ENCODE measurements at places on chromosomes 1 and 21.

- DNase-seq, result no peak
Measured at GRCh38 chr1:99725996-99726395, 40.4 kb downstream of the FRRS1 start.

GRCh38 chr1:86231076-86231475 lies 74.5 kb upstream of the COL24A1 start:
- DNase-seq, result no peak

DNA sequence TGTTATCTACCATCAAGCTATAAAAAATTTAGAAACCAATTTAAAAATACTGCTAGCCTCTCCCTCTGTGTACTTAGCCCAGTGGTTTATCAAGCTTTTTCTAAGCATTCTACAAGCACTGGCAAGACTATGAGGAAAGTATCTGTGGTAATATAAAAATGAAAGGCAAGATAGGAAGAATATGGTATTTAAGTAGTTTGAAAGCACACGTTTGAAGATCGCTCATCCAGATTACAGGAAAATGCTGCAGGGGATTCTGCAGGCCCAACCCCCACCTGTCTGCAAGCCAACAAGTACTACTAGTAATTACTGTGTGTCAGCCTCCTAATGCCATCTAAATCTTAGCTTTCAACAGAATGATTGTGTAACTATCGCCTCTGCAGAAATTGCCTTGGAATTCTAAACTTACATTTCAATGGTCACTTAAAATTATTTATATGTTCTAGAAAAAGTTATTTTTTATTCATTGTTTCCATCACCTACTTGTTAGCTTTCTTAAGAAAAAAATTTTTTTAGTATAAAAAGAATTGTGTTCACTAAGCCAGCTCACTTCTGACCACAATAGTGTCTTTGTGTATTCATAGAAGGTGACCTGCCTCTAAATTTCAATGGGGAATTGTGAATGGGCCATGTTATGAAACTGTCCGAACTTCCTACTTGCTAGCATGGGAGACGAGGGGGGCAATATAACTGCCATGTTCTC lies 8.5 kb downstream of the ERRFI1 start:
- peak; percentile 54 for DNase-seq

DNA sequence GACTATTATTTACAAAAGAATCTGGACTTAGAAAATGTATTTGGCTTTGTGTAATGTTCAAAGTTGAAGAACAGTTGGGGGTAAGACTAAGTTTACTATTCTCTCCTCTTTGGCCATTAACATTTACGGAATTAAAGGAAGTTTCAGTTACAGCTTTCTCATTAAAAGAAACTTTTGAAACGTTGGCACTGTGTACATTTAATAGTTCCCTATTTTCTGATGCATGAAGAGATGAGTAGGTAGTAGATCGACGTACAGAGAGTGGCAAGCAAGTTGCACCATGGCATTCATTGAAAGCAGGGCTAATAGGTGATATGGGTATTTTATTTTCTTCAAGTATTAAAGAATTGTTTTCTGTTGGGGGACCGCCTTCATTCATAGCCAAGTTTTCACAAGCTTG lies 3.2 kb downstream of the ASPM start:
- no peak for DNase-seq

DNA sequence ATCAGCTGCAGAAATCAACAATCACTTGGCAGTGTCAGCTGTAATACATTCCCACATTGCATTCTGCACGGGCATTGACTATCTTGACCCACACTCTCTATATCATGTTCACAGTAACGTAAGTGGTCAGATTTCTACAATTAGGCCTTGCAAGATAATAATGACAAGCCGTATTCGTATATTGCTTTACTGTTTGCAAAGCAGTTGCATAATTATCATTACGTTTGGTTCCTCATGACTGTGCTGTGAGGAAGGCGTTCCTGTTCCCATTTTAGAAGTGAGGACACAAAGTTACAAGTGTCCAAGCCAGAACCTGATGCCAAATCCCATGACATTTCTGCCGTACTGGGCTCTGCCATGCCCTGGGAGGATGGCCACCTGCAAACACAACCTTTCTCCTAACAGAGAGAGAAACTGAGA lies 53.5 kb upstream of the TARBP1 start:
- DNase-seq, result peak; percentile 71

GRCh38 chr1:7632176-7632575 lies 138.9 kb upstream of the VAMP3 start:
- DNase-seq, result no peak

DNA sequence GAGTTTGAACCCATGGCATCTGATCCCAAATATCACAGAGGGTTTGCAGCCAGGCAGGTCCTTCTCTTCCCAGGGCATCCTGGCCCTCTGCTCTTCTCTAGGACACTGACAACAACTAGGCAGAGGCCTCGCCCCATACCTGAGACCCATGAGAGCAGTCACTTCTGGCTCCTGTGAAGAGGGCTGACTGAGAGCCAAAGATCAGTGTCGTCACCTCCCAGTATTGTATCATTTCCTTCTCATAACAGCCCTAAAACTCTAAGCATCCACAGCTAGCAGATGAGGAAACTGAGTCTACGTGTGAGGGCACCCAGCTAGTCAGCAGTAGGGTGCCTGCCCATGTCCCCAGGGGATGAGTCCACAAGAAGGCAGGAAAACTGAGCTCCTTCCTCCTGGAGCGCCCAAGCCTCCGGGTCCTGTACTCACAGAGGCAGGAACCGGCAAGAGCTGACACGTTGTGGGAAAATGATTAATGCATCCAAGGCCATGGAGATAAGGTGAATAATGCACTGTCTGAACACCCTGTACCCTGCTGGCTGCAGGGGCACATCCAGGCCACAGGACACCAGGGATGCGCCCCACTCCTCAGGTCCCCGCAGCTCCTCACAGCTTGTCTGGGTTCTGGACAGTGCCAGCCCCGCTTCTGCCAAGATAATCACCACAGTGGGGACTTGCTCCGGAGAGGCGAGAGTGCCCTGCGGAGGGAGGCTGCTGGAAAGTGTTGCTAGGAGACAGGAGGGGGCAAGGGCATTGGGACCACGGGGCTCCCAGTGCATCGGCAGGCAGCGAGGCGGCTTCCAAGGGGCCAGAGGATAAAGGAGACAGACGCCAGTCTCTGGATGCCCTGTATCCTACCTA lies 340.0 kb downstream of the NPHP4 start:
- no peak for DNase-seq

GRCh38 chr1:107443027-107443426 lies 302.2 kb downstream of the NTNG1 start:
- no peak for DNase-seq

GRCh38 chr1:165915932-165916348 lies 88.5 kb downstream of the UCK2 start:
- DNase-seq, result no peak

DNA sequence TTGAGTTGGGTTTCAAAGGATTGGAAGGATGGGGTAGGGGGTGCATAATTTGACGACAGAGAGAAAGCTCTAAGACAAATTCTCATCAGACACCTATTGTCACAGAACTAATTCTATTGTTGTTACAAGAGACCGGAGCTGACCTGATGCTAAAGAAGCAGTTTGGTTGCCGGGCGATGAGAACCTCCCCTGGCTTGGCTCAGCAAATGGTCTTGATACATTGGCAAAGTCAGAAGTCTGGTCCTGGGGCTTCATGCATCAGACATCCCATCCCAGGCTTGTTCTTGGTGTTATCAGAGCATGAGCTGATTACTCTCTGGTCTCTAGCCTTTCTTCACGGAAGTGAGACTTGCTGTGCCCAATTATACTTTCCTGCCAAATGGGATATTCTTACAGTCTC lies 15.4 kb downstream of the TRIM67 start:
- DNase-seq, result no peak

- no peak for DNase-seq
Measured at GRCh38 chr1:4617506-4617905, 36.9 kb upstream of the AJAP1 start.

DNA sequence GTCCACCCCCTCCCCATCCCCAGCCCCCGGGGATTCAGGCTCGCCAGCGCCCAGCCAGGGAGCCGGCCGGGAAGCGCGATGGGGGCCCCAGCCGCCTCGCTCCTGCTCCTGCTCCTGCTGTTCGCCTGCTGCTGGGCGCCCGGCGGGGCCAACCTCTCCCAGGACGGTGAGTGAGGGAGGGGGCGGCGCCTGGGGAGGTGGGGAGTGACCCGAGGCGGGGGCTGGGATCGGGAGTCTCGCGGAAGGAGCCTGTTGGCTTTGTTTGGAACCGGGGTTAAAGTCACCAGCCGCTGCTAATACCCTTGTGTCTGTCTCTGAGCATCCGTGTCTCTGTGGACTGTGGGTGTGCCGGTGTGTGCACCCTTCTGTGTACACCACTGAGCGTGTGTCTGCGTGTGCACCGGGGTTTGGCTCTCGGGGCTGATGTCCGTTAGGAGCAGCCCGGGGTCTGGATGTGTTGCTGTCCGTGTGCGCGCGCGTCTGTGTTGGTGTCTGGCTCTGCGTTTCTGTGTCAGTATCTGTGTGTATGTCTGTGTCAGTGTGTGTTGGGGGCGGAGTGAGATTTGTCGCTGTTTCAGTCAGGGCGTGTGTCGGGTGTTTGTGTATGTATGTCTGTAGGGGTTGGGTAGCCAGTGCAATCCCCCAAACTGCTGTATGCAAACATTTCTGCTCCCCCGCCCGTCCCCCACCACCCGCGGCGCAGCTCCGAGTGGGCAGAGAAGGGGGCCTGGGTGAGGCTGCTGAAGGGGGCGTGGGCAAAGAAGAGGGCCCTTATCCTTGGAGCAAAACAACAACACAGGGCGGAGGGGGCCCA lies 480 bp downstream of the CADM3 start:
- no peak for DNase-seq

- no peak for DNase-seq
Measured at GRCh38 chr1:30044656-30045144, 678.7 kb downstream of the MATN1 start.

- DNase-seq, result no peak
Measured at GRCh38 chr1:218565377-218565776, 220.2 kb downstream of the TGFB2 start.

DNA sequence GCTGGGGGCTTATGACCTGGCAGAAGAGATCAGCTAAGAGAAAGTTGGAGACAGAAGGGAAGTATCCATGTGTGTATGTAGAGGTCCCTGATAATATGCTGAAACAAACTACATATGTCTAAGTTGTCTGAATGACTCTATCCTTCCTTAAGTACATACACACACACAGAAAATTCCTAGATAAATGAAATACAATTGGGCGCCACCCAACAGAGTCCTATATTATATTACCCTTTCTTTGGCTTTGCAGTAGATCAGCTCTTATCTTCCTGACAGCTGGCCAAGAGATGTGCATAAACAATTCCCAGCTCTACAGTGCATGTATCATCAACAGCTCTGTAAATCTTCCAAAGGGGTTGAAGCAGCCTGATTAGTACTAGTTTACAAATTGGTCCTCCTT lies 40.1 kb downstream of the SORT1 start:
- DNase-seq, result no peak

DNA sequence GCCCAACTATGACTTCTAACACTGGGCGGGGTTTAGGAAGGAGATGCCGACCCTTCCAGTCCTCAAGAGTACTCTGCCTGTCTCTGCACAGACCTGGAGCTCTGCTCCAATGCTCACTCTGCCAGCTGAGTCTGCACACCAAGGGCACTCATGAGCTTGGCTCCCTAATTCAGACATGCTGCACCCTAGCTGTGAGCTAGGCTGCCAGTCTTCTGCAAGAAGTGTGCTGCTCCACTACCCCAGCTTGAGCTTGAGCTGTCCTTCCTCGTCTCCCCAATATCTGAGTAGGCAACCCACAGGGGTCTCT lies 13.2 kb downstream of the TP53BP2 start:
- no peak for DNase-seq

DNA sequence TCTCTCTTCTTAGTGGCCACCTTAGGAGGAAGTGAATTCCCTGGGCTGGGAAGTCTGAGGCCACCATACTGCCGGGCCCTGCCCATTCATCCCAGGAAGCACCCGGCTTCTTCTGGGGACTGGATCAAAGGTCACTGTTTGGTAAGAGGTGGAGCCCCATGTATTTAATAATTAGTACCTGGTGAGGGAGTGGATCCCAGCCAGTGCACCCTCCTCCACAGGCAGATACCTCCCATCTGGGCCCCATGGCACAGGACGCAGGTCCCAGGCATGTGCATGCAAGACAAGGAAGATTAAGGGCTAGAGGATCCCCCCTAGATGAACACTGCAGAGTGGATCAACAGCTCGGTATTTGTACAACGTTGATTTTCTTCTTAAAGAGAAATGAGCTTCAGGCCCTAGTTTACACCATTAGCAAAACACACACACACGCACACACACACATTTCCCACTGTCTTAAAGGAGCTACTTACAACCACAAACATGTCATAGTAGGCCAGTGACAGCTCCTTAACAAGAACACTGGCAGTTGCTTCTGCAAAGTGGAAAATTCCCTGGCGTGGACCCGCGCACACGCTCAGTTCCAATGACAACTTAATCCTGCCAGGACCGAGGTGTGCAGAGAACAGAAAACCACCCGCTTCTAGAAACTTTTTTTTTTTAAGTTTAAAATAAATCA lies 90.7 kb downstream of the MRPL37 start:
- peak; percentile 55 for DNase-seq

DNA sequence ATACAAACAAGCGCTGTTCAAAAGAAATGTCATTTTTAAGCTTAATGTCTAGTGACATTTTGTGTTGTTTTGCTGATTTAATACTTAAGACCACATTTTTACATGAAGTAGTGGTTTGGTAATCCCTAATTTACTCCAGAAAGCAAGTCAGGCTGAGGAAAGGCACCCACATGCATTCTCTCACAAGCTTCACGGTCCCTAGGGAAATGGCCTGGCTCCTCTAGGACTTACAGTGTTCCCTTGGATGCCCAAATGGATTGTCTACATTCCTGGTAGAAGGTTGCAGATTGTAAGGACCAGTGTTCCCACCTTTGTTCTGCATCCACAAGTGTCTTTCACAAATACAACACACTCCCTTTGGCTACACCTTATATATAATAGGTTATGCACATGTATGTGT lies 9.5 kb downstream of the GPSM2 start:
- no peak for DNase-seq

- DNase-seq, result peak; percentile 75
Measured at GRCh38 chr1:5975133-5975880, 16.9 kb downstream of the NPHP4 start.

DNA sequence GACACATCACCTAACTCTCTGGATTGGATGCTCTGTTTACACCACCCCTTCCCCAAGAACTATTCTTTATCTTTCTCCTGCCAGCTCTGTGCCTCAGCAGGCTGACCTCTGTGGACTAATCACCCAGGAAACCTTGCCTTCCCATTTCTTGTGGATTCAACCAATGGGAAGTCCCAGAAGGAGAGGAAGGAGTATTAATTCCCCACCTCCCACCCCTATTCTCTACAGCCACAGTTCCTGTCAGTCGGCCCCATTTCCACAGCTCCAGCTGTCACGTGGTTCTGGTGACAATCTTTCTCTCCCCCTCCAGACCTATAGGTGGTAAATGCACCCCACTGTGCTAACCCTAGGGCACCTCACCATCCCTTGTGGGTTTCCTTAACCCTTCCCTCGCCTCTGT lies 46.8 kb upstream of the SSBP3 start:
- no peak for DNase-seq

GRCh38 chr21:41664881-41665765 lies 101.7 kb downstream of the RIPK4 start:
- peak; percentile 90 for DNase-seq

GRCh38 chr1:7235871-7236517 lies 450.7 kb downstream of the CAMTA1 start:
- DNase-seq, result no peak

GRCh38 chr1:121483961-121484424 lies 299.2 kb downstream of the SRGAP2C start:
- DNase-seq, result peak; percentile 81
